ENCODE measurements at places on chromosomes 1 and 21. TPM values are rescaled to one million over a fixed set of nuclear protein-coding genes. Genes with fewer than 3 reads are reported as not detected.

The CFAP107 gene
- not detected for total RNA-seq

The CRYAA gene
- total RNA-seq = not detected

The KCNE2 gene
- 0.27 TPM for total RNA-seq

The KRTAP7-1 gene
- total RNA-seq = not detected

The SHCBP1L gene
- not detected for total RNA-seq

The RGL1 gene
- 9.6 TPM for total RNA-seq

The SYCP1 gene
- not detected for total RNA-seq

The FNDC5 gene
- total RNA-seq = 0.96 TPM

The TCHH gene
- 0.86 TPM for total RNA-seq

The SLAMF9 gene
- total RNA-seq = 0.43 TPM

The SIPA1L2 gene
- 14.9 TPM for total RNA-seq

The RRP1B gene
- total RNA-seq = 34.0 TPM

The XCL2 gene
- not detected for total RNA-seq

The KRTAP12-2 gene
- not detected for total RNA-seq

The B3GALT5 gene
- total RNA-seq = 2.5 TPM

The FAM151A gene
- total RNA-seq = not detected

The LRRC71 gene
- total RNA-seq = not detected

The FCRL6 gene
- total RNA-seq = not detected

The RPTN gene
- 0.09 TPM for total RNA-seq

The SLC45A3 gene
- 7.1 TPM for total RNA-seq

The IL12RB2 gene
- not detected for total RNA-seq

The RORC gene
- not detected for total RNA-seq

The RNASEL gene
- 1.8 TPM for total RNA-seq

The OR4F16 gene
- not detected for total RNA-seq

The ADCY10 gene
- total RNA-seq = 0.07 TPM

The MYCL gene
- total RNA-seq = 3.3 TPM

The JUN gene
- 100 TPM for total RNA-seq

The AIM2 gene
- 1.5 TPM for total RNA-seq

The MAP1LC3C gene
- total RNA-seq = 3.4 TPM

The PIK3R3 gene
- 55.5 TPM for total RNA-seq

The UMODL1 gene
- 0.10 TPM for total RNA-seq

The RBP7 gene
- total RNA-seq = 1.0 TPM

The CRYBG2 gene
- 1.8 TPM for total RNA-seq

The EPHB2 gene
- total RNA-seq = 7.5 TPM

The OR2L3 gene
- total RNA-seq = not detected

The DNAJC28 gene
- 2.1 TPM for total RNA-seq

The SYNC gene
- total RNA-seq = 23.7 TPM

The DCST1 gene
- not detected for total RNA-seq

The PDZK1IP1 gene
- not detected for total RNA-seq
